ENCODE measurements at places on chromosomes 12 and 14. TPM values are rescaled to one million over a fixed set of nuclear protein-coding genes. Genes with fewer than 3 reads are reported as not detected.

The RPGRIP1 gene
- total RNA-seq, result 3.4 TPM

The CCDC91 gene
- 24.8 TPM for total RNA-seq

The TMEM121 gene
- total RNA-seq, result 3.6 TPM

The MYF6 gene
- total RNA-seq, result 0.43 TPM

The SERPINA12 gene
- total RNA-seq, result not detected

The MMP19 gene
- total RNA-seq, result 0.13 TPM

The LGR5 gene
- total RNA-seq, result 0.71 TPM

The PPP2R3C gene
- total RNA-seq, result 41.9 TPM

The KIF26A gene
- total RNA-seq, result 40.2 TPM

The AKAP3 gene
- total RNA-seq, result 2.4 TPM

The ABCC9 gene
- not detected for total RNA-seq

The RPL10L gene
- not detected for total RNA-seq

The RNF212B gene
- 0.50 TPM for total RNA-seq

The PAX9 gene
- total RNA-seq, result not detected

The CCND2 gene
- total RNA-seq, result 103 TPM

The KRT2 gene
- total RNA-seq, result not detected

The FAM181A gene
- total RNA-seq, result not detected

The AGAP2 gene
- total RNA-seq, result 1.7 TPM

The OR4N2 gene
- total RNA-seq, result not detected

The YBX3 gene
- total RNA-seq, result 123 TPM

All from neural progenitor cell (in vitro differentiated cells).